ENCODE measurements at places on chromosomes 11 and 22.

DNA sequence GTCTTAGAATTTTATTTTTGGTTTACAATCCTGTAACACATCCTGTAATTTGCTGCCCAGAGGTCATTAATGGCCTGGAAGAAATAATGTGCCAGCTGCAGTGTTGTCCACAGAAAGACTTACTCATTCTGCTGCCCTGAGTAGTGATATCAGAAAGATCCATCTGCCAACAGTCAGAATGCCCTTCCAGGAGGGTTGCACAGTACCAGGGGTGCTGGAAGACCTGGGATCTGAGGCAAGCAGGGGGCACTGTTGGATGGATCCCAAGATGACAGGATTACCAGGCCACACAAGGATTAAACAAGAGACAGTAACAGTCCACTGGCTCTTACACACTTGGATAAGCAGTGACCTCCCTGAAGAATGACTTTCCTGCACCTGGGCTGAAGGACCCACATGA lies 93.8 kb upstream of the TOP3B start:
- DNase-seq, result no peak

DNA sequence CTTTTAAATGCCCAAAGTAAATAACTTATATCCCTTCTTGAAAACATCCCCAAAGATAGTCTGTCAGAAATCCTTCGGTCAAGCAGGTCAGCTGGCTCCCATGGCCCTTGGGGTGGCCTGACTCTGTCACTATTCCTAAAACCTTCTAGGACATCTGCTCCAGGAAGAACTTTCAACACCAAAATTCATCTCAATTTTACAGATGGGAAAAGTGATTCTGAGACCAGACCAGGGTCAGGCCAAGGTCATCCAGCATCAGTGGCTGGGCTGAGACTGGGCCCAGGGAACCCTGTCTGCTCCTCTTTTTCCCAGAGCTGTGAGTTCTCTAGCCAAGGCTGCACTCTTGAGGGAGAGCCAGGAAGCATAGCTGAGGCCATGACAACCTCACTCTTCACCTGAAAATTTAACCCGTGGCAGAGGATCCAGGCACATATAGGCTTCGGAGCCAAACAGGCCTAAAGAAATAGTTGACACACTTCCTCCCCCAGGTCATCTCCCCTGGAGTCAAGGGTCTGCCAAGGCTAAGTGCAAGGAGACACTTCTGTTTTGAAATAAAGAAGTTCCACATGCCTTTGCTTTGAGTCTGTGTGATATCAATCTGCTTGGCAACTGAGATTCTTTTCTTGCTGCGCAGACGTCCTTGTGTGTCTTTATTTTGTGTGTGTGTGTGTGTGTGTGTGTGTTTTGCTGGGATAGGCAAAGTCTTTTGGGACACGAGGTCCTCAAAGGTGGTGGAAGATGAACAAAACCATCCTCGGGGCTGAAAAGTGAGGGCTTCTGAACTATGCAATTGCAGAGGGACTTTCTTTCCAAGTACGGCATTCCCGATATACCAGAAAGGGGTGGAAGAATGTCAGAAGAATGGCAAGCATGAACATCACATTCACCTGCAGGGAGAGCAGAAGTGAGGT lies 16.8 kb upstream of the PRG2 start:
- DNase-seq, result no peak

DNA sequence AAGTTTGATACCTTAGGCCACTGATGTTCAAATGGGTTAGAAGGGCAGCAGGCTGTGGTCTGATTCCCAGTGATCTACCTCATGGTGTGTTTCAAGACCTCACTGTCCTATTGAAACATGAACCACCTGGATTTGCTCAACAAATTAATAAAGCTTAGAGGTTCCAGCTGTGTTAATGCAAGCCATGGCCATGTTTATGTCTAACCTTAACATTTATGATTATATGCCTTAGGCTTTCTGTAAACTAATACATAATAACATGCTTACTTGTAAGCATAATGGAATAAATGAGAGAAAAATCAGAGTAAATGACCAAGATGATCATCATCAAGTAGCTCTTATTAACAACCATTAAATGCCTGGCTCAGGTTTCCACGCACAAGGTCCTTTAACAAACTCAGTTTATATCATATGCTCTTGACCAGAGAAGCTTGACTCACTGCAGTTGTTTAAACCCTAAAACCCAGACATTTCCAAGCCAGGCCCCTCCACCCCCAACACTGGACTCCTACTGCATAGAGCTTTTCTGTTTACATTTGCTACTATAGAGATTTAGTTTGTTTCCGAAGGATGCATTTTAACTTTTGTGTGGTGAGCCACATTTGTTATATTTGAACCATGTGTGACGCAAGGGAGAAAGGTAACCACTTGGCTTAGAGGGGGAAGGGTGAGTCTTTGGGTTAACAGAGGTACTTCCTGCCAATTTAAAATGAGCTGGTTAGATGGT lies 43.7 kb downstream of the KREMEN1 start:
- no peak for DNase-seq

DNA sequence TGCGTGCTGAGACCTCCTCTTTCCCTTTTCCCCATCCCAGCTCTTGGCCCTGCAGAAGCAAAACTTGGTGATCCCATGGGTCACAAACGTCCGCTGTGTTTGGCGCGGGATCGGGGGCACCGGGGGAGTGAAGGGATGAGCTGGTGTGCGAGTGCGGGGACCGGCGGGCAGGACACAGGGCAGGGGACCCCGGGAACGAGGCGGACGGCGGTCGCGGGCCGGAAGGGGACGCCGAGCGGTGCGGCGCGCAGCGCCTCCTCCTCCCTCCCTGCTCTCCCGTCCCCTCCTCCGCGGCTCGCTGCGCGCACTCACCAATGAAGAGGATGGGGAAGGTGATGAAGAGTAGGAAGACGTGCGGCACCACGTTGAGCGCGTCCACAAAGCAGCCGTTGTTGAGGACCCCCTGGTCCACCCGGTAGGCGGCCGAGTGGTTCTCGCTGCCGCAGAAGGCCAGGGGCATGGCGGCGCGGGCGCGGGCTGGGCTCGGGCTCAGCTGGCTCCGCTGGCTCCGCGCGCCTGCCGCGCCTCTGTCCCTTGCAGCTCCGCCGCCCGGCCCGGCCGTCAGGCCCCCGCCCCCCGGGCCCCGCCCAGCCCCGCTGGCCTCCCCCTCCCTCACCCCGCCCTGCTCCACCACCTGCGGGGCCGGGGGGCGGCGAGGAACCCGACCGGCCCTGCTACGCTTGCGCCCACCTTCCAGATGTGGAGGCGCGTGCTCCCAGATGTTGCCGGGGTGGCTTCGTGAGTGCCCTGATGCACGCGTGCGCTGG lies at the start of gene ABCC8:
TSS of gene ABCC8 (minus strand) at position 529 of the 767 bp plus-strand sequence. CDS start at position 460, 69 bp downstream.
- peak; percentile 23 for DNase-seq

DNA sequence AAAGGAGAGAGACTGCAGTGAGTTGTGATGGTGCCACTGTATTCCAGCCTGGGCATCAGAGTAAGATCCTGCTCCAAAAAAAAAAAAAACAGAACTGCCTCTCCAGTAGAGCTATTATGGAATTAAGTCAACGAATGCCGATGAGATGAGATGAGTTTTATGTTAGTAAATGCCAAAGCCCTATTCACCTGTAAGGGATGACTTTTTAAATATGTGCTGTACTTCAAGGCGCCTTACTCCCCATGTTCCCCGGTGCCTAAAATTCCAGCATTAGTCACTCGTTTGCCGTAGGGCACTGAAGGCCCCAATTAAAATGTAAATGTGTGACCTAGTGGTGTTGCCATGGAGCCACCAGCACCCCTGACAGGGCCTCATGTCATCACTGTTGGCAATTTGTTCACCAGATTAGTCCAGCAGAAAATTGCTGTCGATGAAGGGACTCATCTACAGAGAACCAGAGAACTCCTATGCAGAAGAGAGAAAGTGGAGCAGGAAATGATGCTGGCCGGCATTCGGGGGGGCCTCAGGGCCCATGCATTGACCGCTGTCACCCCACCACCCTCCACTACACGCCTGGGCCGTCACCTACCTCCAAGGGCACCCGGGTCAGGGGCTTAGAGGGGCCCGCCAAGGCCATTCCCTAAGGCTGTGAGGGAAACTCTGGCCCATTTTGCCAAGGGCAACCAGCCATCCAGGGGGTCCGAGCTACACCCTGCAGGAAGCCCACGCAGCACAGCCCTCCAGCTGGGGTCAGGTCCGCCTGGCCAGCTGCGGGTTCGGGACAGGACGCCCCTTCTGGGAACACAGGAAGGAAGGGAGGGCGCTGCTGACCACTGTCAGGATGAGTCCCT lies 17.8 kb downstream of the LIF start:
- no peak for DNase-seq

- DNase-seq, result no peak
These were observed 32.9 kb upstream of the DDI1 start for GRCh38 chr11:104003491-104003890.

- DNase-seq, result no peak
These were observed 657 bp downstream of the IGHMBP2 start for GRCh38 chr11:68904248-68904847.

- DNase-seq, result peak; percentile 39
These were observed 125.2 kb downstream of the ST3GAL4 start for GRCh38 chr11:126480410-126481302.

- no peak for DNase-seq
These were observed 47.0 kb downstream of the TNRC6B start for GRCh38 chr22:40224702-40225101.

DNA sequence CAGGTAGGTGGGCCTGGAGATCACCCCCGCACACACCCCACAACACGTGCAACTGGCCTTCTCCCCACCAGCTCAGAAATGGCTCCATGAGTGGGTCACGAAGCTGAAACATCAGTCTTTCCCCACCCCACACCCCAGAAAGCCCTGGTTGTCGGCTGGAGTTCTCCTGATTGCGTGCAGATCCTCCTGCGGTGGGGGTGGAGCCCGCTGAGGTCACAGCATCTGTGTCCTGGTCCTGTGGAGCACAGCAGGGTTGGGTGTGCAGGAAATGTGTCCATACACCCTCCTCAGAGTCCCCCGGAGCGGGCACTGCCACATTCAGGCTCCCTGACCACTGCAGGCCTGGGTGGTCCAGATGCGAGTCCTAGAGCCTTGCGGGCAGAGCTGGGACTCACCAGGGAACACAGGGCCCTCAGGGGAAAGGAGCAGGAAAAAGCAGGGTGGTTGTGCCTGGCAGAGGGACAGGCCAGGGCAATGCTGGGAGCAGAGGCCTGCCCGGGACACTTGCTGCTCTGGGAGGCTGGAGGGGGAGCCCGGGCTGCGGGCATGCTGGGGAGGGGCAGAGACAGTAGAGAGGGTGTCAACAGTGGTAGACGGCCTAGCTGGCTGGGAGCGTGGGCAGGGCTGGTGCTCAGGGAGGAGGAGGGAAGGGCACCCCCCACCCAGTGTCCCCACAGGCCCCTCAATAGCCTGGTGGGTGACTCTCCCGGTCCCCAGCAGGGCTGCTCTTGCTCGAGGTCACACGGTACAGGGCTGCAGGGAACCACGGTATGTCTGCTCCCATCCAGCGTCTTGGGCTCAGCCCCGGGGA lies 42.4 kb upstream of the PPARA start:
- no peak for DNase-seq

Measured in NCI-H748 treated with DMSO at 0.1 percent for 48 hours (cell line).